Epithelial cell of umbilical artery (primary cell): ENCODE measurements at places on chromosomes 4 and X. TPM values are rescaled to one million over a fixed set of nuclear protein-coding genes. Genes with fewer than 3 reads are reported as not detected.

ENPP6 gene
- total RNA-seq: not detected in 2 replicates

CACNA1F gene
- not detected in 2 replicates for total RNA-seq

DOK7 gene
- total RNA-seq: 0.15 TPM in 1 of 2 replicates, not detected in the other

OCIAD2 gene
- 148 and 229 TPM in 2 replicates for total RNA-seq
